Activated CD8-positive, alpha-beta memory T cell treated with anti-CD3 and anti-CD28 coated beads for 1 hour (primary cell): ENCODE measurements at places on chromosomes 5 and 9.

DNA sequence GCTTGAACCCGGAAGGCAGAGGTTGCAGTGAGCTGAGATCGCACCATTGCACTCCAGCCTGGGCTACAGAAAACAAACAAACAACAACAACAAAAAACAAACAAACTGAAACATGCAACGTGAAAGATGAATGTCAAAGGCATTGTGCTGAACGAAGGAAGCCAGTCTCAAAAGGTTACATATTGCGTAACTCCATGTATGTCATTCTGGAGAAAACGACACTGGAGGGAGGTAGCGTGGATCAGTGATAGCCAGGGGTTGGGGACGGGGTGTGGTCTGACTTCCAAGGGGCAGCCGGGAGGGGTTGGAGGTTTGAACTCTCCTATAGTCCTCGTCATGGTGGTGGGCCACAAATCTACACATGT, 12.1 kb upstream of the WDR5 start:
- DNase-seq = no peak

DNA sequence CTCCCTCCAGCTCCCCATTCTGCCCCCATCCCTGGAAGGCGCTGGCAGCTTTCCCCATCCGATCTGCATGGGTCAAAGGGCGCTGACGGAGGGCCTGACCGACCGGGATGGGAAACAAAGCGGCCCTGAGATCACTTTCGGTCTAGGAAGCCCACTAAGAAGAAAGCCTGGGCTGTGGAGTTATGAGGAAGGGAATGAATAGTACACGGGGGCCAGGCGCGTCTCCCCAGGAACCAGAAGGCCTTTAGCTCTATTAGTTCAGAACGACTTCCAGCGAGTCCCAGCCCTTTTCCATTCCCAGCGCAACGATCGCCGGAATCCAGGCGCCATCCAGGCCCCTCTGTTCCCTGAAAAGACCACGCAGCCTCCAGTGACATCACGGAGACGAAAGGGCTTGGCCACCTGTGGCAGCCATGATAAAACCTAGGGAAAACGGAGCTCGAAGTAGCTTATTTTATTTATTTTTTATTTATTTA, 70.1 kb upstream of the CCDC180 start:
- no peak for DNase-seq

DNA sequence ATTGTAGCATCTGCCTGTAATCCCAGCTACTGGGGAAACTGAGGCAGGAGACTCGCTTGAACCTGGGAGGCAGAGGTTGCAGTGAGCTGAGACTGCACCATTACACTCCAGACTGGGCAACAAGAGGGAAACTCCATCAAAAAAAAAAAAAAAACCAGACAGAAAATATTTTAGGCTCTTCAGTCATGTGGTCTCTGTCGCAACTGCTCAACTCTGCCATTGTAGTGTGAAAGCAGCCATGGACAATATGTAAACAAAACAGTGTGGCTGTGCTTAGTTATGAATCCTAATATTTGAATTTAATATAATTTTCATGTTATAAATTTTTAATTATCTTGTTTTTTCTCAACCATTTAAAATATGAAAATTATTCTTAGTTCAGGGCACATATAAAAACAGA, 38.4 kb downstream of the ZFAND5 start:
- DNase-seq = no peak

- DNase-seq = no peak
These were observed 95.4 kb upstream of the NR5A1 start for GRCh38 chr9:124602632-124603031.

DNA sequence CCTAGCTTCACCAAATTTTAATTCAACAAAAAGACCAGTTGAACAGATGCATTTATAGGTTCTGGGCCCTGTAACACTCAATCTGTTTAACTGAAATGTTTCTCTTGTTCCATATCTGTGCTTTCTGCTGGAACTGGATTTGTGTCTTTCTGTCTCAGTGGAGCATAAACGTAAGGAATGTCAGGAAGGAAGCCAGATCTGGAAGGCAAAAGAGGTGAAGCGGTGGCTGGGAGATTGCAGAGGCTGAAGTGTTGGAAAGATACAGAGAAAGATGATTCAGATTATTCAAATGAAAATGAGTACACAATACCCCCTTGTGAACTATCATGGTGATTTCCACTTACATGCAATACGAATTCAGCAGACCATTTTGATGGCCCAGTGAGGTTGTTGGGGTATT, 406.8 kb downstream of the BRINP1 start:
- no peak for DNase-seq

DNA sequence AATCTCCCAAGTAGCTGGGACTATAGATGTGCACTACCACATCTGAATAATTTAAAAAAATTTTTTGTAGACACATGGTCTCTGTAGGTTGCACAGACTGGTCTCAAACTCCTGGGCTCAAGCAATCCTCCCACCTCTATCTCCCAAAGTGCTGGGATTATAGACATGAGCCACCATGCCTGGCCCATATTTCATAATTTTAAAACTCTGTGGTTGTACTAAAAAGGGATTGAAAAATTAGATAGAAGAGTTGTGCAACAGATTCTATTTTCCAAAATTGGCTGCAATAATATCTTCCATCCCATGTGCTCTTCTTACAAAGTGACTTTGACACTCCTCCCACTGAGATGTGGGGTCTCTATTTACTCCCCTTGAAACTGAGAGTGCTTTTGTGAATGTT, 7.6 kb upstream of the UHRF2 start:
- no peak for DNase-seq

GRCh38 chr9:2936221-2936620, 92.3 kb upstream of the PUM3 start:
- DNase-seq = no peak

- DNase-seq = no peak
These were observed 215.5 kb downstream of the FSTL4 start for GRCh38 chr5:133396814-133397213.

DNA sequence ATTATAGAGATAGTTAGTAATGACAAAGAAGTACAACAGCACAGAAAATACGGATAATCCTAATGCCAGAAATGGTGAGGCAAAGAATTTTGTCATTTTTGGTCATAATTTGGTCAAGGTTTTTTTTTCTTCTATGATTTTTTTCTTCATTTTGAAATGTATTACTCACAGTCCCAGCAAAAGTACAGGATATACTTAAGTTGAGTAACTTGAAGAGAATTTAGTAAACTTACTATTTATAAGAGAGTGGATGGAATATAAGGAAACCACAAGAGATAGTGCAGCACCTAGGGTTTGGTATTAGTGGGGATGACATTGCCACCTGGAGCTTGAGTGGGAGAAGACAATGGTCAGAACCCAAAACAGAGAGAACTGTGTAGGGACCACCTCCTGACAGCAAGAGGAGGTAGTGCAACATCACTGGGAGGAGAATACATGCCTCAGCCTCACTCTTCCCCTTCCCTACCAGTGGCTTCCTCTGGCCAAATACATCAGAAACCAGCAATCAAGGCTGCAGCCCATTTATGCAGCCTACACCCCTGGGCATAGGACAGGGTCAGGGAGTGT, 434.5 kb upstream of the TRPC7 start:
- DNase-seq = no peak
